Uterine smooth muscle cell (primary cell): ENCODE measurements at places on chromosomes 7 and 10. TPM values are rescaled to one million over a fixed set of nuclear protein-coding genes. Genes with fewer than 3 reads are reported as not detected.

The HOXA4 gene
- 0.22 and 0.37 TPM in 2 replicates for total RNA-seq

The MAGI2 gene
- total RNA-seq, result 15.9 and 29.1 TPM in 2 replicates

The SORBS1 gene
- total RNA-seq, result 0.55 and 0.75 TPM in 2 replicates

The ZFYVE27 gene
- 24.3 and 28.9 TPM in 2 replicates for total RNA-seq

The C7orf57 gene
- 0.11 TPM in 1 of 2 replicates, not detected in the other for total RNA-seq

The SLC26A4 gene
- total RNA-seq, result 0.44 and 0.50 TPM in 2 replicates

The OR9A2 gene
- total RNA-seq, result not detected in 2 replicates

The MMD2 gene
- not detected in 2 replicates for total RNA-seq

The OR6V1 gene
- total RNA-seq, result not detected in 2 replicates

The BLNK gene
- total RNA-seq, result not detected in 2 replicates

The PKD2L1 gene
- total RNA-seq, result under 0.01 TPM in 1 of 2 replicates, not detected in the other

The CUZD1 gene
- 0.33 and 0.50 TPM in 2 replicates for total RNA-seq
